ENCODE measurements at places on chromosomes 16 and 17.

GRCh38 chr16:81756615-81757356 lies 22.3 kb upstream of the PLCG2 start:
- DNase-seq = no peak

GRCh38 chr17:41010441-41010840 lies 1.5 kb upstream of the KRTAP3-1 start:
- DNase-seq = no peak

DNA sequence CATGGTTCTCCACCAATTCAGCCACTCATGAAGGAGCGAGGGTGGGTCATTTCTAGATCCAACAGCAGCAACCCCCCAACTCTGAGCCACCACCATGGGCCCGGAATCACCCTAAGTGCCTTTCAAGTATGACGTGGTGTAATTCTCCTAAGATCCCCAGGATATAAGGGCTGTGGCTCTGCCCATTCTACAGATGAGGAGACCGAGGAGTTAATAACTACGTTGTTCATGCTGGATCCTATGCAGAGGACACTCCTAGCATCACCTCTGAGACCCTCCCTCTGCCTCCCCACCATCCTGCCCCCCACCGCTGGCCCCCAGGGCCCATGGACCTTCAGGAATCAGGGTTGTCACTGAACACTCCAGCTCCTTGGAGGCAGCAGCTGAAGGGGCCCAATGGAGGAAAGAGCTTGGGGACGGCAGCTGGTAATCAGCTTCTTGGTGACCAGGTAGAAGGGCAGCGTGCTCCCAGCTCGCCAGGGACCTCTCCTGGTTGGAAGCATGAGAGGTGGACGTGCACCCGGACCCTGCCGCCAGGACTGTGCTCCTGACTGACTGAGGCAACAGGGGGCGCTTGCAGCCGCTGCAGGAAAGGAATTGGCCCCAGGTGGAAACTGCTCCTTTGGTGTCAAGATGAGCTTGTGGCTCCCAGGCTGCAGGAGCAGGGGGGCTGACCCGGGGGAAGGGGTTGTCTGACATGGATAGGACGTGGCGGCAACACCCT lies 28.2 kb upstream of the CACNG1 start:
- no peak for DNase-seq

DNA sequence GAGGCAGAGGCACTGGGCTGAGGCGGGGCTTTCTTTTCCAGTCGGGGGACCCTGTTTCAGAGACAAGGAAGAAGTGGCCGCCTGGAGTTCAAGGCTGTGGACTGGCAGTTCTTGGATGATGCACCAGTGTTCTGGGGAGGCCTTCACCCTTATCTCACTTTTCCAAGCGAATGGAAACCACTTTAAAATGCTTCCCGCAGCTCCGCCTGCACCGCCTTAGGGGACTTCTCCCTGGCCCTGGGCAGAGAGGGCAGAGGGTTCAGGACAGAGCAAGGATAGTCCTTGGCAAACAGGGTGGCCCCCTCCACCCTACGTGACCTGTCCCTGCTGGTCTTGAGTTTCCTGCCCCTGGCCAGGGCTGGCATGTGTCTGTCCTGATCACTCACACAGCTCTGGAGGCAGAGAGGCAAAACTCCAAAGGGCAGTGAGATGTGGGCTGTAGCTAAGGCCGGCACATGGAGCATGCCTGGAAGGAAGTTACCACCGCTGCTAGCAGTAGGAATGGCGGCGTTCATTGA lies 20.6 kb downstream of the RTN4RL1 start:
- no peak for DNase-seq

DNA sequence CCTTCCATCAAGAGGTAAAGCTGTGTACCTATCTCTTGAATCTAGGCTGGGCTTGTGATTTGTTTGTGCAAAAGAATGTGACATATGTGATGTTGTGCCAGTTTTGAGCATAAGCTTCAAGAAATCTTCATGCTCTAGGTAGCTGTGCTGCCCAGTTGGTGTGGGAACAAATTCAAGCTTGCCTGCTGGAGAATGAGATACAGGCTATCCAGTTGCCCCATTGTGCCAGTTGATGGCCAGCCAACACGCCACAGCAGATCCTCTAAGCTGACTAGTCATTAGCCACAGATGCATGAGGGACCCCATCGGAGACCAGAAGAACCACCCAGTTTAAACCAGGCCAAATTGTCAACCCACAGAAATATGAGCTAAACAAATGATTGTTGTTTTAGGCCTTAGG lies 180.5 kb upstream of the MPHOSPH6 start:
- DNase-seq = no peak

DNA sequence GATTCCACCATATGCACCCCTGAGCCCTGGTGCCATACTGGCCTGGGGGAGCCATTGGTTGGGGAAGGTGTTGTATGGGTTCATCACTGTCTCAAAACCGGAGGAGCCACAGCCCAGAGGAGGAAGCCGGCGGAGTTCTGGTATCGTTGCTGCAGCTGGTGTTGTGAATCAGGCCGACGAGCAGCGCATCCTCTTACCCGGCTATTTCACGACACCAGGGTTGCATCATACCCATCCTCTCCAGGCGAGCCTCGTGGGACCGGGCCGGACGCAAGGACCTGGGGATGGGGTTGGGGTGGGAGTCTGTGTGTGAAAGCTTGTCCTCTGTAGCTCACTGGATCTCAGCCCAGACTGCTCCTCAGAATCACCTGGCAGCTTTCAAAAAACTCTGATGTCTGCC lies 6.6 kb upstream of the SLC12A3 start:
- DNase-seq = no peak

DNA sequence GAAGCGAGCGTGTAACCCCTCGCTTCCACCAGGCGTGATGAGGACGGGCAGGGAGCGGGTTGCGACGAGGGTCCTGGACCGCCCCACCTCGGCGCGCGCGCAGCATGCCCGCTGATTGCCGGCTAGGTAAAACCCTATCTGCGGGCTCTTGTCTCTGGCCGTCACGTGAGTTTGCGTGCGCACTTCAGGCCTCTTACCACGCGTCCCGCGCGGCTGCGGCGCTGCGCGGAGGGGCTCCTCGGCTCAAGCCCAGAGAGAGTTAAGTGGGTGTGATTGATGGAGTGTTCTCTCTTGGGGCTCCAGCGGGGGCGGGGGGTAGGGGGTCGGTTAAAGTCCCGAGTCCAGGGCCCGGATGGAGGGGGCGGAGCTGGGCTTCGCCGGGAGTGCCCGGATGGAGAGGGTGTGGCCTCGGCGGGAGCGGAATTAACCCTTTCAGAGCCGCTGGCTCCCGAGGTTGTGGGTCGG lies 7.9 kb downstream of the KDM6B start:
- no peak for DNase-seq

GRCh38 chr17:80437532-80437931 lies 22.6 kb downstream of the ENDOV start:
- no peak for DNase-seq

- DNase-seq = no peak
Measured at GRCh38 chr16:55282441-55282840, 41.6 kb upstream of the IRX6 start.

- no peak for DNase-seq
Measured at GRCh38 chr17:65061646-65062045, 5.1 kb upstream of the GNA13 start.

DNA sequence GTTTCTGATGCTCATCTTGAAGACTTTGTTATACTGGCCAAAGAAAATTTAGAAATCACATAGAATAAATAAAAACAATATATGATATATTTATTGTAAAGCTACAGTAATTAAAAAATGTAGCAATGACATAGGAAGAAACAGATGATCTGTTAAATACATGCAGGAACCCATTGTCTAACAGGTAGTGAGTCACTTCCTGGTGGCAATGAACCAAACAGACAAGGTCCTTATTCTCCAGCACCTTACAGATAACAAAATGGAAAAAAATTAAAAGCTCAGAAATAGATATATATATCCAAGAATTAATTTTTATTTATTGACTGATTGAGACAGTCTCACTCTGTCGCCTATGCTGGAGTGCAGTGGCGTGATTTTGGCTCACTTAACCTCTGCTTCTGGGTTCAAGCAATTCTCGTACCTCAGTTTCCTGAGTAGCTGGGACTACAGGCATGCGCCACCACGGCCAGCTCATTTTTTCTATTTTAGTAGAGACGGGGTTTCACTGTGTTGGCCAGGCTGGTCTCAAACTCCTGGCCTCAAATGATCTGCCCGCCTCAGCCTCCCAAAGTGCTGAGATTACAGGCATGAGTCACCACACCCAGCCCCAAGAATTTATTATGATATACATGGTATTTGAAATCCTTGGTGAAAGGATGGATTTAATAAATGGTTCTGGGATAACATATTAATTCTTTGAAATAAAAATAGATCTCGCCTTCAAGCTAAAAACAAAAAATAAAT lies 7.5 kb downstream of the NETO2 start:
- DNase-seq = no peak

DNA sequence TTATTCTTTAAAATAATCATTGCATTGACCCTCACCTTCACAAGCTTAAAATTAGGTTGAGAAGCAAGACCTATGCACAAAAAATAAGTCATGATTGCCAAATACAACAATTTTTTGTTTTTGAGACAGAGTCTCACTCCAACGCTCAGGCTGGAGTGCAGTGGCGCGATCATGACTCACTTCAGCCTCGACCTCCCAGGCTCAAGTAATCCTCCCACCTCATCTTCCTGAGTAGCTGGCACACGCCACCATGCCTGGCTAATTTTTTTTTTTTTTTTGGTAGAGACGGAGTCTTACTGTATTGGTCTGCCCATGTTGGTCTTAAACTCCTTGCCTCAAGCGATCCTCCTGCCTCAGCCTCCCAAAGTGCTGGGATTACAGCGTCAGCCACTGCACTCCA lies 24.2 kb downstream of the ZNF652 start:
- DNase-seq = no peak

- DNase-seq = no peak
Measured at GRCh38 chr17:1808644-1809043, 21.1 kb downstream of the SMYD4 start.

- DNase-seq = no peak
Measured at GRCh38 chr16:4131621-4132020, 15.4 kb upstream of the ADCY9 start.

DNA sequence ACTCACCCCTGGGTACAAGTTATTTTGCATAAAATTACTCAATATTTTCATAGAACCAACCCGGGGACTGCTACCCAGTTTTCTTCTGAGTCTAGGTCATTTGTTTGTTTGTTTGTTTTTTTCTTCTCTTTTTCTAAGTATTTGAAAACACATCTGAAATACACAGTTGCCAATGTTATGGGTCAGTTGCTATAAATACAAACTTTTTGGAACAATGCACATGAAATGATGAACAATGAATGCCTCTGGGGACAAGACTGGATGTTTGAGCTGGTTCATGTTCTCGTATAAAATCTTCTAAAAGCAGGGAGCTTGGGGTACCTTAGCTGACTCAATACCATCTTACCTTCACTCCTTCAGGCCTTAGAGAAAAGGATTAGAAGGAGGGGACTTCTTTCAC lies 30.5 kb downstream of the TMEM238L start:
- DNase-seq = no peak

DNA sequence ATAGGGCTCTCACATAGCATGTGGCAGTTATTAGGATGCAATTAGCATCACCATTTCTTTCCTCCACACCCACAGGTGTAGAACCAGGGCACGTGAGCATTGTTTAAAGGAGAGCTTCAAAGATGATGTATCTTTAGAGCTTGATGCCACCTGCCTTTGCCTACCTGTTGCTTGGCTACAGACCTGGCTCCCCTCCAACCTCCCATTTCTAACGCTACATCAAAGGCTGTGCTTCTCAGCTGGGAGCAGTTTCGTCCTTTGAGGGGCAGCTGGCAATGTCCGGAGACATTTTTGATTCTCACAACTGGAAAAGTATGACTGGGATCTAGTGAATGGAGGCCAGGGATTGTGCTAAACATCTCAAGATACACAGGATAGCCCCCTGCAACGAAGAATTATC lies 78.5 kb upstream of the CLEC3A start:
- DNase-seq = no peak

DNA sequence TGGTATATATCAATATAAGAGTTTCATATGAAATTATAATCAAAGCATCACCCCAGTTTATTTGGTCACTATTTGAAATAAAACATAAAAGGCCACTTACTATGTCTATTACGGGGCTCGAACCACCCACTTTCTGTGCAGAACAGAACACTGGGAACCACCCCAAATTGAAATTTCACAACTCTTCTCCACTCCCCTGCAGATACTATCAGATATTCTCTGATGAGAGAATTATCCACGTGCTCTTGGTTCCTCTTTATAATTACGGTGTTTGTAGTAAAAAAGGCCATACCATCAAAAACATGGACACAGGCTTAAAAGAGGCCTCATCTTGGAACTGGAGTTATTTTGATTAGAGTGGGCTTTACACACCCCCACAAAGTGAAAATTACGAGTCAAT lies 82.8 kb downstream of the WDR59 start:
- DNase-seq = no peak

DNA sequence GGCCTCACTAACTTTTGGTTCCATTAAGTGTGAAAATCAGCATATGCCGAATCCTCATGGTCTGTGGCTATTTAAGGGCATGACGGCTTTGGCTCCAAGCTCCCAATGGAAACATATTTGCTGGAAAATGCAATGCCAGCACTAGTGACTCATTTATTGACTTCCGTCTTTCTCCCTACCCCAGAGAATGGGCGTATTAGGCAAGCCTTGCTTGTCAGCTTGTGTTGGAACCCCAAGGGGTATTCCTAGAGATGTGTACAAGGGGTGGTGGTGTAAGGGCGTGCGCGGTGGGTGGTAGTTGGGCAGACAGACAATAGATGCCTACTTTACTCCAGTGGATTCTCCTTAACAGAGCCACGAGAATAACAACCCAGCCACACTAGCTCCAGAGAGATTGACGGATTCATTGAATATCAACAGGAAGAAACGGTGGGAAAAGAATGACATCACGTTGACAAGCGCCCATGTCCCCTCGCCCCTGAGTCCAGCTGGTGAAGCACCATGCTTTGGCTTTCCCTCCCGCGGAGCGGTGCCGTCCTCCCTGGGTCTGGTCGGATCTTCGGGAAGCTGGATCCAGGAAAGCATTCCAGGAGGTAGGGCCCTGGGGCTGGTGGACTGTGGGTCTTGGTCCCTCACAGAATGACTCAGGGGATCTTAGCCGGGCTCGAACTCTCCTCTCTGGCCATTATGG lies 10.3 kb downstream of the CD300LB start:
- DNase-seq = no peak

GRCh38 chr16:66357523-66357928 lies 9.0 kb upstream of the CDH5 start:
- no peak for DNase-seq

- DNase-seq = no peak
Measured at GRCh38 chr16:64287655-64288528, 834.0 kb downstream of the CDH11 start.

GRCh38 chr16:17372386-17372785 lies 98.4 kb downstream of the XYLT1 start:
- DNase-seq = no peak

- DNase-seq = no peak
Measured at GRCh38 chr17:33976831-33977230, 278.3 kb upstream of the CCL2 start.

- no peak for DNase-seq
Measured at GRCh38 chr16:73546341-73546845, 498.5 kb upstream of the ZFHX3 start.

GRCh38 chr17:33229499-33229898 lies 63.6 kb downstream of the ASIC2 start:
- no peak for DNase-seq

Data from NCI-H524 treated with DMSO at 0.1 percent for 48 hours (cell line).